Dermis microvascular lymphatic vessel endothelial cell (primary cell): ENCODE measurements at places on chromosomes 13 and 19. TPM values are rescaled to one million over a fixed set of nuclear protein-coding genes. Genes with fewer than 3 reads are reported as not detected.

CBY2 gene
- not detected in 2 replicates for total RNA-seq

LRG1 gene
- total RNA-seq, result 0.90 and 2.1 TPM in 2 replicates

RDH8 gene
- total RNA-seq, result not detected in 2 replicates

KLK2 gene
- total RNA-seq, result not detected in 2 replicates

GARIN5A gene
- total RNA-seq, result 0.13 and 0.25 TPM in 2 replicates

CABP5 gene
- not detected in 2 replicates for total RNA-seq

IGFL3 gene
- total RNA-seq, result not detected in 2 replicates

MBD3L1 gene
- not detected in 2 replicates for total RNA-seq

LHB gene
- 0.89 TPM in 1 of 2 replicates, not detected in the other for total RNA-seq

DNA sequence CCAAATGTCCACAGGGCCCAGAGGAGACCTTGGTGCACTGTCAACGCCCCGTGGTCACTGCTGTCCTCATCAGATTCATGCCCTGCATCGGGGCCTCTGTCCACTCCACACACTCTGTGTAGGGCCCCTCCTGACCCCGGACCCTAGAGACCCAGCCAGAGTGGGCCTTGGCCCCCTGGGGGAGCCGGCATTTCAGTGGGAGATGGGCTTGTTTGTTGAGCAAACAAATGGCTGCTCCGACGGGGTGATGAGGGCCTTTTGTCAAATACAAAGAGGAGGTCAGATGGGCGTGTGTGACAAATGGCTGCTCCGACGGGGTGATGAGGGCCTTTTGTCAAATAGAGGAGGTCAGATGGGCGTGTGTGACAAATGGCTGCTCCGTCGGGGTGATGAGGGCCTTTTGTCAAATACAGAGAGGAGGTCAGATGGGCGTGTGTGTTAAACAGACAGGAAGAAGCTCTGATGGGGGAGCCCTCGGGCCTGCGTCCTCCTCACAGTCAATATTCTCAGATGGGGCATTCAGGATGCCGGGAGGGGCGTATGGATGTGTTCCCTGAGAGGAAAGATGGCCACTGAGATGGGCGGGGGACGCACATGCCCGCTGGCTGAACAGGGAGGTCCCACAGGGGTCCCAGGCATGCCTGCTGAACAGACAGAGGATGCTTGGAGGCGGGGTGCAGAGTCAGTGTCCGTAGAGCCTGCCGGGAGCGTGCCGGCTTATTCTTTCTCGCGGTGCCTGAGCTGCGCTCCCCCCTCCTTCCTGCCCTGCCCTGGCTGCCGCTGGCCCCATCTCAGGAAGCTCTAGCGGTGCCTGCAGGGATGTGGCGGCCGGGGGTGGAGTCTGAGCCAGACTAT lies 36.3 kb downstream of the SMIM24 start:
- DNase-seq, result peak; percentile 71

- no peak for DNase-seq
Observed at GRCh38 chr13:34886987-34887386, 55.1 kb upstream of the NBEA start.

- DNase-seq, result peak; percentile 37
Observed at GRCh38 chr19:4140237-4140711, 13.2 kb upstream of the CREB3L3 start.

GRCh38 chr19:43713208-43713607 lies 2.7 kb upstream of the IRGC start:
- no peak for DNase-seq

- DNase-seq, result no peak
Observed at GRCh38 chr13:93086329-93086728, 140.3 kb upstream of the GPC6 start.

- DNase-seq, result no peak
Observed at GRCh38 chr13:69683921-69684686, 423.5 kb upstream of the ATXN8OS start.

GRCh38 chr19:10339380-10339960 lies at the start of gene ICAM3:
ICAM3 (minus strand) TSS chr19:10339624; CDS start chr19:10339614, 10 bp downstream.
- no peak for DNase-seq

DNA sequence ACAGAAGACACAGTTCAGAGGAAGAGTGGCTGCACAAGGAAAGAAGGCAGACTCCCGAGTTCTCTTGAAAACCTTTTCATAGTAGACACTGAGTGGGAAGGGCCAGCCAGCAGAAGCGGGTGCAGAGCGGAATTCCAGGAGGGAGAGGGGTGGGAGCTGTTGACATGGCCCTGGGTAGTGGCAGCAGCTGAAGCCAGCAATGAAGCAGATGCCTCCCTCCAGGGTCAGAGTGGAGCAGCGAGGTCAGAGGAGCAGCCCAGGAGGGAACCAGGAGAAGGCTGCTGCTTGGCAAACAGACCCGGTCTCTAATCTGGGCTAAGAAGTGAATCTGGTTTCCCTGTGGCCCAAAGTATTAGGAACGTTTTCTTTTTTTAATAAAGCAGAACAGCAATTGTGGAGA lies 73.9 kb upstream of the SPATA13 start:
- DNase-seq, result no peak

DNA sequence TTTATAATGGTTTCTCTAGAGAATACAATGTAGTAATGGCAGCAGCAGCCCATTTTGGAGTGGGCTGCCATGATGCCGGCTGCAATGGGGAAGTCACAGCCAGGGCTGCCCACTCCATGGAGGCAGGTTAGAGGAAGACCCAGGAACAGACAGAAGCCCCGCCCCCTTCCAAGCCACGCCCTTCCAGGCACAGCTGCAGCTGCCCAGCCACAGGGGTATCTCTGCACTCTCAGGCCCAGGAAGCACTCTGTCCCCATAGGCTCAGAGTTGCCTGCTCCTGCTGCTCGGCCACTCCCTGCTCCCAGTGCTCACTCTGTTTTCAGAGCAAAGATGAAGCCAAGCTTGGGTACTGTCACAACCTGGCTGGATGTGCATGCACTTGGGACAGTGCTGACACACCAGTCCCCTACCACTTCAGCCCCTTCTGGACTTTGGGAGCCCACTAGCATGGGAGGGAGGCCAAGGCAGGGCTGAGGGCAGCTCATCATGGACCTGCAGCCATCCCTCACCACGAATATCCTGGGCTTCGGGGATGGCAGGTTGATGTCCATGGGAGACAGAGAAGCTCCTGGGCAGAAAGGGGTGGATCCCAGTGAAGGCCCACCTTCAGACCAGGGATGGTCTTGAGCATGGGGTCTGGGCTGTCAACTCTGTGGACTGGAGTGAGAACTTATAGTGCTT lies 1224.2 kb downstream of the SLITRK5 start:
- no peak for DNase-seq

GRCh38 chr13:26488236-26489003 lies 69.1 kb upstream of the WASF3 start:
- no peak for DNase-seq

DNA sequence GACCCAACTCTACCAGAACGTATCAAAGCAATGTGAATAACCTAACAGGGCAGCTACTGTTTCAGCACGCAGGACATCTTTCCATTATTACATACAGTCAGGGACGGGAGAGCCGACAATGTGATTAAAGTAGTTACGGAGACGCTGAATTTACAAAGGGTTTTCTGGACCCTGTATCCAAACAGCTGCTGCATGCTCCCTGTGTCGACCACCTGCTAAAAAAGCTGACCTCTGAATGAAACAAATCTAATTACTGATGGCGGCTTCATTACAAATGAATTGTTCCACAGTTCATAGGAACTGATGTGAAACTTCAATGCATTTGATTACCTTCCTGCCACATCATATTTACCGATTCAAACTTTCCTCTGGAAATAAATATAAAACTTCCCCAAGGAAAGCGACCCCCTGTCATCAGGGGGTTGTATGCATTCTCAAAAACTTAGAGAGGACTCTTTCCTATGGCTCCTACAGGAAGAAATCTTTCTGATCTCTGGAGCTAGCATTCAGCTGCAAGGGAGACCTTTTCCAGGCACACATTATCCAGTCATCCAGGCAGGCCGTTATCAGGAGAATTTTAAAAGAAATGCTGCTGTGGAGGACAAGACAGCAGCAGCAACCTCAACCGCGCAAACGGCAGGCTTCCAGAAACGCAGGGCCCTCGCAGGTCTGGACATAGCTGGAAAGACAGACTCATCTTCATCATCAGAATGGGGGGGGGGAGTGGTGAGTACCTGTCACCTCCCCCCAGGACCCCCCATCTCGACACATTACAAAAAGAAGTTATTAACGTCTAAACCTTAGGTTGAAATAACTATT lies 3.1 kb downstream of the EFNB2 start:
- peak; percentile 60 for DNase-seq

- DNase-seq, result no peak
Observed at GRCh38 chr19:709965-710571, 1.3 kb downstream of the PALM start.

- no peak for DNase-seq
Observed at GRCh38 chr13:57345526-57345925, 178.5 kb downstream of the PRR20E start.

GRCh38 chr19:3163230-3163886 lies 15.2 kb upstream of the S1PR4 start:
- DNase-seq, result peak; percentile 34

DNA sequence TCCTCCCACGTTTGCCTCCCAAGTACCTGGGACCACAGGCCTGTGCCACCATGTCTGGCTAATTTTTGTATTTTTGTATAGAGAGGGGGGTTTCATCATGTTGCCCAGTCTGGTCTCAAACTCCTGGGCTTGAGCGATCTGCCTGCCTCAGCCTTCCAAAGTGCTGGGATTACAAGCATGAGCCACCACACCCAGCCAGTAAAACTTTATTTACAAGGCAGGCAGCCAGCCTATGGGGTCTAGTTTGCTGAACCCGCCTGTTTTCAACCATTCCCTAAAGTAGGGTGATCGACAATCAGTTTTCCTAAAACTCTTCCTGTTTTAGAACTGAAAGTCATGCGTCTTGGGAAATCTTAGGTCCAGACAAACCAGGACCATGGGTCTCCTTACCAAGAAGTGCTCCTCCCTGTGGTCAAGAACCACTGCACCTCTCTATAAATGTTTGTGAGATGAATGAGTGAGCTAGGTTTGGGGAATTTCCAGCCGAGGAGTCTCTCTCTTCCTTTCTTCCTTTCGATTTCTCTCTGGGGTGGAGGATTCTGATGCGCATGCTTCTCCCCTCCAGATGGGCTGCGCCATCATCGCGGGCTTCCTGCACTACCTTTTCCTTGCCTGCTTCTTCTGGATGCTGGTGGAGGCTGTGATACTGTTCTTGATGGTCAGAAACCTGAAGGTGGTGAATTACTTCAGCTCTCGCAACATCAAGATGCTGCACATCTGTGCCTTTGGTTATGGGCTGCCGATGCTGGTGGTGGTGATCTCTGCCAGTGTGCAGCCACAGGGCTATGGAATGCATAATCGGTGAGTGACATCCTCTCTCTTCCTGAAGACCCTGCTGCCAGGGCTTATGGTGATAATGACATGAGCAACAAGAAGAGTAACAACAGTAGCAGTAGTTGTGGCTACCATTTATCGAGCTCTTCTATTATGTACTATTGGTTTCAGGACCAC lies 38.7 kb downstream of the ADGRE1 start:
- no peak for DNase-seq

GRCh38 chr19:18859676-18860301 lies 28.0 kb downstream of the UPF1 start:
- peak; percentile 76 for DNase-seq

- no peak for DNase-seq
Observed at GRCh38 chr13:60482012-60482411, 85.0 kb downstream of the TDRD3 start.

DNA sequence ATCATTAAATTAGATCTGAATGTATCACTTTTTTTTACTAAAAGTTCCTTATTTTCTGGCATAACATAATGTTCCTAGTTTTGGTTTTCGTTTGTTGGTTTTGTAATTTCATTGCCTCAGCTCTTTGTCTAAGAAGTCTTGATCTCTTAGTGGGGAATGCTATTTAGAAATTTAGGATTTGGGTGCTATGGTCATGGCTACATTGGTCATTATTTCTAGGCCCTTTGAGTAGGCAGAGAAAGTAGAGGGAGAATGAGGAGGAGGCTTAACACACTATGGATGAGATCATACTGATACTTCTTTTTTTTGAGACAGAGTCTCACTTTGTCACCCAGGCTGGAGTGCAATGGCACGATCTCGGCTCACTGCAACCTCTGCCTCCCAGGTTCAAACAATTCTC lies 41.8 kb downstream of the PIBF1 start:
- no peak for DNase-seq

DNA sequence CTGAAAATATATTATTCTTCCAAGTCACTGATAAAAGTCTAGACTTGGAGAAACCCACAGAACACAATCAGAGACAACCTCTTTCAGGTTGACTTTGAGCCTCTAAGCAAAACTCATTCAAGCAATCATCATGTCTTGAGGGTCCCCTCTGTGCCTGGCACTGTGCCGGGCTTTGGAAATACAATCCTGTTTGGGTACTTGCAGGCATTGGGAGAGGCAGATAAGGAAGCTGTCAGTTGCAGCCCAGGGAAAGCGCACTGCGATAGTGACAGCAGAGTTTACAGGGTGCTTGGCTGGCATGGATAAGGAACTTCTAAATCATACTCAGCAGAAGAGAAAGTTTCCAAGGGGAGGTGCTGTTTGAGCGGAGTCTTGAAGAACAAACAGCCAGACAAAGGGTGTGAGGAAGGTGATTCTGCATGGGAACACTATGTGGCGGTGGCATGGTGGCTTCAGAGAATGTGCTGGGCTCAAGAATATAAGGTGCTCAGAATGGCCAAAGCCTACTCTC lies 9.1 kb downstream of the SERP2 start:
- DNase-seq, result no peak

DNA sequence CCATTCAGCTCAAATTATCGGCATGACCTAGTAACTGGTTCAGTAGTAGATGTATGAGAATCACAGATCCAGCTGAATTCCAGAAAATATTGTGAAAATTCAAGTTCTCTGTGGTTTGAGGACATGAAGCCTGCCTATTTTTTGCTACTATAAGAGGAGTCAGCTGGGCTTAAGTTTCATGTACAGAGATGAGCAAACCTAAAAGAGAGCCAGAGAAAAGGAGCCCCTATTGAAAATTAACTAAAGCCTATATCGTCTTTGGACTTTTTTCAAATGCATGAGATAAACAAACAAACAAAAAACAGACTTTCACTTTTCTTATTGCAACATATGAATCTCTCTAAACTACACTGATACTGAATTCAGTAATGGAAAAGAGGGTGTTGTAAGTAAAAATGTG lies 106.8 kb upstream of the SPRY2 start:
- no peak for DNase-seq

GRCh38 chr13:110206185-110206584 lies 100.8 kb downstream of the COL4A1 start:
- DNase-seq, result no peak

- no peak for DNase-seq
Observed at GRCh38 chr19:41415154-41415571, 12.0 kb downstream of the B3GNT8 start.
